Hematopoietic multipotent progenitor cell (in vitro differentiated cells): ENCODE measurements at places on chromosomes 6 and 20. TPM values are rescaled to one million over a fixed set of nuclear protein-coding genes. Genes with fewer than 3 reads are reported as not detected.

DNA sequence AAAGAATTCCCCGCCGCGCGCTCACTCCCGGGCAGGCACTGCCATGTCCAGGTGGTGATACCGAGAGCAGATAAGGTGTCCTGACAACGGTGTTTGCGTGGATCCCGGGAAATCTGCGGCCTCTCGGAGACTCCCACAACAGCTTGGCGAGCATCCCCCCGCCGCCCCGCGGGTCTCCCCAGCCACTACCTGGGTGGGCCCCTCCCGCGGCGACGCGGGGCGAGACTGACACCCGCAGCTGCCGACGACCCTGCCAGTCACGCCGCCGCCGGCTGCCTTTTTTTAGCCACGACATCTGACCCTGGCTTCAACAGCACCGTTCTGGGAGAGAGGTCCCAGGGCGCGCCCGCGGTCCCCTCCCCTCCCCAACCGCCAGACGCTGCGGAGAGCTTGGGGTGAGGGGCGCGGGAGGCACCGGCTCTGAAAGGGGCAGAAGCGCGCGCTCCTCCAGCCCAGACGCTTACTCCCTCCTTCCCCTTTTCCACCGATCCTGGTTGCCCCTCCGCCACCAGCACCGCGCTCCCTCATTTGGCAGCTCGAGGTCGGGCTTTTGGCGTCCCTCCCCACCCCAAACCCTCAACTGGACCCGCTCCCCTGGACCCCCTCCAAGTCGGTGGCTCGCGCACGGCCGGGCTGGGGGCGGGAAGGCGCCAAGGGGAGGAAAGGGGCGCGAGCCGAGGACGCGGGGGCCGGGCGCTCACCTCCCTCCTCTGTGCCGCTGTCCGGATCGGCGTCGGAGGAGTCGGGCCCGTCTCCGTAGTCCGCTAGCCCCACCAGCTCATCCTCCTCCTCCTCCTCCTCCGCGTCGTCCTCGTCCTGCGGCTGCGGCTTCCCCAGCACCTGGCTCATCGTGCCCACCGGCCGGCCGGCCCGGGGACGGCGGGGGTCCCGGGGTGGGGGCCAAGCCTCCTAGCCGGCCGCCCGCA is 665 bp downstream of the RRAGD start:
- DNase-seq = no peak

GRCh38 chr6:29967379-29968010 is 25.2 kb downstream of the HLA-A start:
- DNase-seq = peak; percentile 31

DNA sequence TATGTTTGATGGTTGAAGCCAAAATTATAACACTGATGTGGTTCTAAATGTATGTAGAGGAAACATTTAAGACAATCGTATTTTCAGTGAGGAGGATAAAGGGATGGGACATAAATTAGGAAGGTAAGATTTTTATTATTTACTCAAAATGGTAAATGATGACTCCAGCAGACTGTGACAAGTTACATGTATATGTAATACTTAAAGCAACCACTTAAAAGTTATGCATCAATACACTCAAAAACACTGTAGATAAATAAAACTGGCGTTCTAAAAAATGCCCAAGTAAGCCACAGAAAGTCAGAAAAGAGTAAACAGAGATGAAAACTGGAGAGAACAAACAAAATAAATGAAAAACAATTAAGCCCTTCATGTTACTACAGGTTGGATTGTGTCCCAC is 18.7 kb downstream of the HLA-DMB start:
- no peak for DNase-seq

DNA sequence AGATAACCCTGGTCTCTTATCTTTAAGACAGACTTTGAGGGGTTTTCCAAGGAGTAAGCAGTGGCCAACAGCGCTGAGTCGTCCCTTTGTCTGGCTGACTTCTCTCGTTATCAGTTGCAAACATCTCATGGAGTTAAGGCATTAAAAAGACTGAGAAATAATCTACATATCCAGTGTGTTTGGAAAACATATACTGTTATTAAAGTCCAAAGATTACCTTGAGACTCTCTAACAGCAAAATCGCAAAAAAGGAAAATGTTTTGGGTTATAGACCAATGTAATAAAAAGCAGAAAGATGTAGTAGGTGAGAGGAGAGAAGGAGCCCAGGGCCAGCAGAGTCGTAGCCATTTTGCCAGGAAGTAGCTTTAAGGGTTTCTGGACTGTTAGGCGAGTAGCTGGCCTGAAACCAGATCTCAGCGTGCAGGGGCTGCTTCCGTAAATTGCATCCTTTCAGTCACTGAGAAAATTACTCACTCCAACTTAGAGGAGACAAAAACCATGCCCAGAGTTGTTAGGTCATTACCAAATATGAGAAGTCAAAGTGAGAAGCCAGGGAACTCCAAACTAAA is 24.6 kb downstream of the MYLK4 start:
- no peak for DNase-seq

DNA sequence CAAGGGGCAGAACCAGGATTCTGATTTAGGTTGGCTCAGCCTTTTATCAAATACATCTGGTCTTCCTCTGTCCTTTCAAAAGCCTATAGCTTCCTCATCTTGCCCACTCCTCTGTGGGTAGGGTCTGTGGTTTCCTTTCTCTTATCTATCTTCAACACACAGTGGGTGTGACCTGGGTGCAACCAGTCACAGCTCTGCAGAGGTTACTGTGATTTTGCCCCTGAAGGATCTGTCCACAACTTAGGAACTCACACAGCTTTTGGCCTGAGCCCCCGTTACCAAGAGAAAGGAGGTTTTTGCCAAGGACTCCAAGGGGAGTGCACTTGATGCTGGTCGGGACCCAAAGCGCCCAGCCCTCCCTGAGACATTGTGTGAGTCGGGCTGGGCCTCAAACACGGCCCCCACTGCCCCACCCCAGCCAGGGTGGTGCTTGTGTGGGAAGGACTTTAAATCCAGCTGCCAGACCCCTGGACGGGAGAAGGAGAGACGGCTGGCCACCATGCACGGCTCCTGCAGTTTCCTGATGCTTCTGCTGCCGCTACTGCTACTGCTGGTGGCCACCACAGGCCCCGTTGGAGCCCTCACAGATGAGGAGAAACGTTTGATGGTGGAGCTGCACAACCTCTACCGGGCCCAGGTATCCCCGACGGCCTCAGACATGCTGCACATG is at the start of gene PI16:
Gene PI16 (plus strand): TSS at position 477 of the 670 bp plus-strand sequence. CDS start 23 bp downstream, at position 500.
- peak; percentile 97 for DNase-seq

DNA sequence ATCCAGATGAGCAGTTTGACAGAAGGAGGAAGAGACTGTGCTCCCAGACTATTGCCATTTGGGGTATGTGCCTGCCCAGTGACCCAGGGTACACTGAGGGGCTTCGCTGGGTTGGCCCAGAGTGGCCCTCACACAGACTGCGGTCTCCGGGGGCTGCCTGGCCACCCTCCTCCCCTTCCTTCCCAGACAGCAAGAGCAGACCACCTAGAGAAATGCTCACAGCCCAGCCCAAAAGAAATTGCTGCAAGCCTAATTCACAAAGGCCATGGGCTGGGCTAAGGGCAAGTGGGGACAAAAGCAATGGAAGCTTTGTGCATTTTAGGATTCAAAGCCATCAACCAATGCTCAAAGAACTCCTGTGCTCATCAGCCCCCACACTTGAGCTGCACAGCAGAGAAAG is 277.6 kb downstream of the CDC5L start:
- DNase-seq = no peak

GRCh38 chr6:127069659-127070279 is 48.7 kb upstream of the RSPO3 start:
- DNase-seq = no peak

GRCh38 chr6:108295676-108296075 is 822 bp downstream of the AFG1L start:
- DNase-seq = no peak

Gene MEP1A
- not detected for total RNA-seq
